ENCODE measurements at places on chromosomes 4 and X.
A peak's percentile ranks its signal among the peaks of the same experiment; 100 is the strongest.

- peak overlapping the region; percentile 72 for H3K27ac ChIP-seq
- H3K4me1 ChIP-seq, result no peaks in the 10 kb centered on the region
- no peaks in the 10 kb centered on the region for H3K36me3 ChIP-seq
- peak; percentile 78 for DNase-seq
- H3K27me3 ChIP-seq, result no peaks in the 10 kb centered on the region
Measured at GRCh38 chr4:156941940-156942548, 29.6 kb downstream of the PDGFC start.

- no peak overlapping the region for H3K4me3 ChIP-seq
- H3K27me3 ChIP-seq, result no peaks in the 10 kb centered on the region
- DNase-seq, result no peak
- no peaks in the 10 kb centered on the region for H3K4me1 ChIP-seq
- no peaks in the 10 kb centered on the region for H3K36me3 ChIP-seq
- no peak overlapping the region for H3K27ac ChIP-seq
Measured at GRCh38 chr4:54571293-54572151, 86.2 kb upstream of the KIT start.

DNA sequence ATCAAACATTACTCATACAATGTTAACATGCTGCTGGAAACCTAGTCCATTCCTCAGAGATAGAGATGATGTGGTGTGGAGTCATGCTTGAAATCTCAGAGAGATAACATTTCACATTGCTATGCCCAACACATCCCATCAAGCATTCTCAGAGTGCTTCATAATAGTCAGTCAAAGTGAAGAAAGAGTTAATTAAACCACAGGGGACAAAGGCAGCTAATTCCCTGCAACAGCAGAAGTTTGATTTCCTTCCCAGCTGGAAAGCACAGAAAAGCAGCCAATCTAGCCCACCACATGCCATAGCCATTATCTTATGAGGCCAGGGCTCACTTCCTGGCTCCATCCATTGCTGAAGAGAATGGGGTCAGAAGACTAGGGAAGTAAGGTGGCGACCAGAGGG lies 8.9 kb downstream of the KDR start:
- no peak overlapping the region for H3K4me3 ChIP-seq
- no peaks in the 10 kb centered on the region for H3K4me1 ChIP-seq
- peaks cover 3% of the 10 kb centered on the region for H3K36me3 ChIP-seq
- H3K27ac ChIP-seq, result no peak overlapping the region

DNA sequence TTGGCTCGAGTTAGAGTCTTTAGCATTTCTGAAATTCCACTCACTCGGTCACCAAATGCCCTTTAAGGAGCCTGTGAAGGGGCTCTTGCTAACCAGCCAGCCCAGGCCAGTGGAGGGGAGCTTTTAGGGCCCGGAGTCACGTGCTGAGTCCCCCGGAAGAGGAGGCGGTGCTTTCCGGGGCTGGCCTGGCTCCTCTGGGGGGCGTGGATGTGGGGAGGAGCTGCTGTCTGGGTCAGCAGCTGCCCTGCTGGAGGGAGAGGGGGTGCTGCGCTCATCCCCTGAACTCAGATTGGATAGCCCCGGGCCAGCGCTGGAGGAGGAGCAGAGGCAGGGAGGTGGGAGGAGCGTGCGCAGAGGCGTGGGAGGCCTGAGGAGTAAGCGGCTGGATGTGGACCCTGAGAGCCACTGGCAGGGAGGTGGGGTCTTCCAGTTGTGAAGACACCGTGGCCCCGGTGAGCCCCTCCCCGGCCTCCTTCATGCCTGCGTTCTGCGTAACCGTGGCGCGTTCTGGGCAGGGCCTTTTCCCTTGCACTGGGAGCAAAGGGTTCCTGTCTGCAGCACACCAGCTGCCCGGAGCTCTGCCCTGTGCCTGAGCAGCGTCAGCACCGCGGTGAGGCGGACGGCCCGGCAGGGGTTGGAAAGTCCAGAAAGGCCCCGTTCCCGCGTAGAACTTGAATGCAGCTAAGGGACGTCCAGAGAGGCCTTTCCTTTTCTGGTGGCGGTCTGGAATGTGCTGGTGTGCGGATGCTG lies 19.7 kb downstream of the MAEA start:
- peak overlapping the region; percentile 31 for H3K4me3 ChIP-seq
- H3K4me1 ChIP-seq, result peaks cover 10% of the 10 kb centered on the region
- peak overlapping the region; percentile 66 for H3K27ac ChIP-seq

GRCh38 chr4:117164338-117164737 lies 79.0 kb upstream of the TRAM1L1 start:
- no peaks in the 10 kb centered on the region for H3K36me3 ChIP-seq
- H3K27me3 ChIP-seq, result no peaks in the 10 kb centered on the region
- DNase-seq, result no peak
- no peak overlapping the region for H3K4me3 ChIP-seq
- H3K4me1 ChIP-seq, result no peaks in the 10 kb centered on the region

- no peak overlapping the region for H3K27ac ChIP-seq
- H3K36me3 ChIP-seq, result no peaks in the 10 kb centered on the region
- DNase-seq, result no peak
- H3K27me3 ChIP-seq, result no peaks in the 10 kb centered on the region
Measured at GRCh38 chr4:1540601-1541375, 134.5 kb upstream of the NKX1-1 start.

- peaks cover 4% of the 10 kb centered on the region for H3K4me1 ChIP-seq
- DNase-seq, result no peak
- H3K36me3 ChIP-seq, result no peaks in the 10 kb centered on the region
- no peak overlapping the region for H3K4me3 ChIP-seq
- H3K27me3 ChIP-seq, result peaks cover 5% of the 10 kb centered on the region
Measured at GRCh38 chr4:8152865-8153257, 5.8 kb downstream of the ABLIM2 start.
